ENCODE measurements at places on chromosomes 11 and 22. TPM values are rescaled to one million over a fixed set of nuclear protein-coding genes. Genes with fewer than 3 reads are reported as not detected.

DNA sequence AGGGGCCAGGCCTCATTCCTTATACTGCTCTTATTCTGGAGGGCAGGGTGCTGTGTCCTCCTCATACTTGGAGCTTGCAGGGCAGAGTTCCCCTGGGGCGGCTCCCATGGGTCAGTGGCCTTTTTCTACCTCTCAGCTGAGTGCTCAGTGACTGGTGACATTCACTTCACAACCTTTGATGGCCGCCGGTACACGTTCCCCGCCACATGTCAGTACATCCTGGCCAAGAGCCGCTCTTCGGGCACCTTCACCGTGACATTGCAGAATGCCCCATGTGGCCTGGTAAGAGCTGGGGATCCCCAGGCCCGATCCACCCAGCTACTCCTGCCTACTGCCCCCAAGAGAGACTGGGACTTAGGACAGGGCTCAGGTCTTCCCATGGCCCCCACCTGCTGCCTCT, 14.5 kb downstream of the OTOG start:
- DNase-seq: no peak

GRCh38 chr11:103898577-103899336, 137.7 kb upstream of the DDI1 start:
- peak; percentile 56 for DNase-seq

- DNase-seq: no peak
Measured at GRCh38 chr11:105226091-105226490, 86.5 kb upstream of the CARD18 start.

DNA sequence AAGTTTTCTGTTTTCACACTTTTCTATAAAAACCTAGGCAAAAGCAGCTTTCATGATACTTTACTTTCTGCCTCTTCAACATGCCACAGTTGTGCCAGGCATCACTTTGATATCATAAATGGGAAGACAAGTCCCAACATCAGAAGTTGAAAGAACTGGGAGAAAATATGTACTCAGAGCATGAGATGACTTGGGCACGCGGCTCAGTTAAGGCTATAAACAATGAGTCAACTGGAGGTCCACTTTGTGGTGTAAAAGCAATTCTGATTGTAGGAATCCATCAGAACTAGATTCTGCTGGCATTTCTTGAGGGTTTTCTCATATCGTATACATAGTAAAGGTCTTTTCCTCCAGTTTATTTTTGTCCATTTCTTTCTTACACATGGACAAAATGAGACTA, 109.7 kb upstream of the USP47 start:
- no peak for DNase-seq

GRCh38 chr11:113411536-113411935, 24.0 kb downstream of the ANKK1 start:
- DNase-seq: no peak

SLC22A8 gene
- total RNA-seq: not detected

- no peak for DNase-seq
Measured at GRCh38 chr22:38657045-38657909, 839 bp downstream of the CBY1 start.

ACR gene
- total RNA-seq: not detected

DNA sequence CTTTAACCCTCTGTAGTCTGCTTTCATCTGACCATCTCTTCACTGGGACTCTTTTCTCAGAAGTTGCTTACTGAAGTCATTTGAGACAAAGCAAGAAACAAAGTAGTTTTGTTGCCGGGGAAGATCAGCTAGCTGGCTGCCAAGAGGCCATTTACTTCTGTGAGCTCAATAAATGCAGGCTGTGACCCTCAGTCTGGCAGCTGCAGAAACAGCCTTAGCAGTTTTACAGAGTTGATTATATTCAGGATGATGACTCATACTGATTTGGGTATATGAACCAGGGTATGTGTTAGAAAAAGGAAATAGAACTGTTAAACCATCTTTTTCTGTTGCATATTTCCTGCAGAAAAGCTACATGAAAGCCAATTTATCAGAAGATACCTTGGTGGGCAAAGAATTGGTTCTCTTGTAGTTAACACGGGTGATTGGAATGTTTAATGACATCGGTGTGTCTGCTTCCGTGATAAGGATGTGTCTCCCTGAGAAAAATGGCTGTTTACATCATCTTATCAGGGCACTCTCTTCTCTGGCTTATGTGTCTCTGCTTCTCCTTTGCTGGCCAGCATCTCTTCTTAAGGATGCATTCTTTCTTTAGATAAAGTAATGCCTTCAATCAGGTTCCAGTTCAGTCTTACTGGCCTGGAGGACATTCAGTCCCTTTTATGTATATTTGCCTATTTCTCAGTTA, 18.5 kb downstream of the FIBIN start:
- no peak for DNase-seq

GRCh38 chr22:42256220-42256619, 14.2 kb downstream of the TCF20 start:
- no peak for DNase-seq

PGA3 gene
- not detected for total RNA-seq

KCNJ5 gene
- not detected for total RNA-seq

DNA sequence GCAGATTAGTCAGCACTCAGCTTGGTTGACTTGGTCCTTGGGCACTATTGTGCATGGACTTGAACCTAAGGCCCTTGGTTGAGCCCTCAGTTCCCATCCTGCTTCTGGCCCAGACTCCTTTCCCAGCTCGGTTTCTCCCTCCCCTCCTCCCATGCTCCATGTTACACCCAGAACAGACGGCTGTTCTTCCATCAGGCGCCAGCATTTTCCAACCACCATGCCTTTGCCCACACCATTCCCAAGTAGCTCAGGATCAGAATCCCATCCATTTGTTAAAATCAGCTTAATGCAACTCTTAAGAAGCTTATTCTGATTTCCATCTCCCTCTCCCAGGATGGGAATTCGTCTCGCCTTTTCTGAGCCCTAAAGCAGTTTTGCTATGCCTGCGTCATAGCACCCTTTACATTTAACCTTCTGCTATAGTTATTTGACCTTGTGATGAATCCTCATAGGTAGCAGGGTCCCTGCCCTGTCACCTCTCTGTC, 110.7 kb downstream of the MICAL2 start:
- DNase-seq: no peak

GRCh38 chr22:23534201-23534850, 45.8 kb downstream of the IGLL1 start:
- no peak for DNase-seq

GRCh38 chr11:57357310-57357709, 19.2 kb downstream of the P2RX3 start:
- DNase-seq: no peak

DNA sequence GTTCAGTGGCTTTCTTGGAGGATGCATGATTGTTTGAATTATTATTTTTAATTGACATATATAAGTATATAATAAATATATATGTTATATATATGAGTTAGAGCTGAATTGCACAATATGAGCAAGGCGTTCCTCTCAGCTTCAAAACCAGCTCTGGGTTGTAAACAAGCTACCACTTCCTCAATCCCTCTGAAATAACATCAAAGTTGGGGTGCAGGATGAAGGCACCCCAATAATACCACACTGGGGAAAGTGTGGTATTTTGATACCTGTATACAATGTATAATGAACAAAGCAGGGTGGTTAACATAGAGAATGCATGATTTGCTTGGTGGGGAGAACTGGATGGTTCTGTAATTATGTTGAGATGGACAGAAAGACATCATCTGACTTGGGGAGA, 1.7 kb upstream of the SORL1 start:
- no peak for DNase-seq

- no peak for DNase-seq
Measured at GRCh38 chr11:105858841-105859240, 163.2 kb downstream of the MSANTD4 start.

Data from GM12878 (cell line).